ENCODE measurements at places on chromosomes 1 and 21. TPM values are rescaled to one million over a fixed set of nuclear protein-coding genes. Genes with fewer than 3 reads are reported as not detected.

Gene RHBDL2
- total RNA-seq, result not detected

Gene ALDH4A1
- 27.8 TPM for total RNA-seq

Gene ADCY10
- total RNA-seq, result 0.31 TPM

Gene LCE3E
- total RNA-seq, result not detected

Gene PTGFRN
- 23.7 TPM for total RNA-seq

Gene SNX7
- 46.0 TPM for total RNA-seq

Gene OR6N1
- total RNA-seq, result not detected

Gene DNAJB4
- total RNA-seq, result 22.1 TPM

Gene DCST2
- total RNA-seq, result 2.8 TPM

Gene RTCA
- 46.3 TPM for total RNA-seq

Gene GJB3
- total RNA-seq, result 9.6 TPM

Gene UBL4B
- not detected for total RNA-seq

Gene ZNF695
- 3.2 TPM for total RNA-seq

Gene PRDM16
- total RNA-seq, result 21.4 TPM

Gene RAD54L
- 9.3 TPM for total RNA-seq

Gene TGFB2
- 0.62 TPM for total RNA-seq

Gene GBP7
- total RNA-seq, result 0.69 TPM

Gene ATP1A2
- total RNA-seq, result 0.49 TPM

Gene PTPN22
- total RNA-seq, result 0.87 TPM

Gene PRR9
- total RNA-seq, result not detected

Gene RAB42
- total RNA-seq, result not detected

Gene TEX35
- not detected for total RNA-seq

Gene TMCC2
- 5.6 TPM for total RNA-seq

Gene RNU11
- total RNA-seq, result not detected

Gene PGLYRP4
- 1.7 TPM for total RNA-seq

Gene PRKAA2
- 2.4 TPM for total RNA-seq

Gene SPRR5
- not detected for total RNA-seq

Gene CD53
- total RNA-seq, result 20.6 TPM

Gene KCNA10
- not detected for total RNA-seq

Gene TNNT2
- 3.3 TPM for total RNA-seq

Data from endothelial cell (in vitro differentiated cells).